ENCODE measurements at places on chromosomes 4 and X.

DNA sequence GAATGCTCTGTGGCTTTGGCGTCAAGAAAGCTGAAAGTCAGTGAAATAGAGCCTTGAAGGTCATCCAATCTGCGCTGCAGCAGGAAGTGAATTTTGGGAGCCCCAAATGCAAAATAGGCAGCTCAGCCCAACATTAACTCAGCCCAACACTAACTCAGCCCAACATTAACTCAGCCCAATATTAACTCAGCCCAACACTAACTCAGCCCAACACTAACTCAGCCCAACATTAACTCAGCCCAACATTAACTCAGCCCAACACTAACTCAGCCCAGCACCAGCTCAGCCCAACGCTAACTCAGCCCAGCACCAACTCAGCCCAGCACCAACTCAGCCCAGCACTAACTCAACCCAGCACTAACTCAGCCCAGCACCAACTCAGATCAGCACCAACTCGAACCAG is 71.5 kb downstream of the SORBS2 start:
- no peak for DNase-seq

GRCh38 chr4:156672492-156673305 is 298.9 kb downstream of the PDGFC start:
- no peak for DNase-seq

- DNase-seq, result no peak
These were observed 30.5 kb upstream of the NAP1L5 start for GRCh38 chr4:88728146-88728545.

- DNase-seq, result no peak
These were observed 33.7 kb downstream of the CD38 start for GRCh38 chr4:15811703-15812337.

DNA sequence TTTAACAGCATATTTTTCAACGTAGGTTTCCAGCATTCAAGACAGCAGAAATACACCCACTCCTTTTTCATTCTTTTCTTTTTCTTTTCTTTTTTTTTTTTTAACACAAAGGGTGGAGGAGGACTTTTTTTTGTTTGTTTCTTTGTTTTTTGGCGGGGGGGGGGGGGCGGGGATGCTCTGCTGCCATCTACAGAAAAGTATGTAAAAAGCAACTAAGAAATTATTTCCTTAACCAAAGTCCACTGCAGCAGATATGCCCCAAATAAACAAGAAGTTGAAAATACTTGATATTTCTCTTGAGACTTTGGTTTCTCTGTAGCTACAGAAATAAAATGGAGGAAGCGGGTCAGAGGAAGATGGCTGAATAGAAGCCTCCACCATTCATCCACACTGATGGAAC is 63.2 kb upstream of the PBDC1 start:
- DNase-seq, result no peak

DNA sequence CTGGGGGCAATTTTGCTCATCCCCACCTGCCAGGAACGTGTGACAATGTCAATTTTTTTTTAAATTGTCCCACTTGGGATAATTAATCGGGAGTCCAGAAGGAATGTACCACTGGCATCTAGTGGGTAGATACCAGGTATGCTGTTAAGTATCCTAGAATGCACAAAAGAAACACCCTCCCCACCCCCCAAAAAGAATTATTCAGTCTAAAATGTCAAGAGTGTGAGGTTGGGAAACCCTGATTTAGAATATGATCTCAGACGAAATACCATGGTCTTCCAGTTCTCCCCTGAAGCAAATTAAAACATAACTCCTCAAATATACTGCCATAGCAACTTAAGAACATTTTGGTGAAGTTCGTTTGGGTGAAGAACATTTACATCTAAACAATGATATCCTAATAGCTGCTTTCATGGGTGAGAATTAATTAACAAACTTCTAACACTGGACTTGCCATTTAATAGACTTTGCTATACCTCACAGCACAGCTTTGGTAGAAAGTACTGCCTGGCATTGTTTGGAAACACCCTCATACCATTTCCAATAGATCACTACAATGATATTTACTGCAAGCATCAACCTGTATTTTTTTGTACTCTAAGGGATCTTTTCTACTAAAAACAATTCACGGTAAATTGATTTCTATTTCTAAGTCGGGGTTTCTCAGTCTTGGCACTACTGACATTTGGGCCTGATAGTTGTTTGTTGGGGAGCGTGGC is 36.5 kb downstream of the SH3RF1 start:
- DNase-seq, result no peak

- no peak for DNase-seq
These were observed 14.9 kb downstream of the RASL11B start for GRCh38 chr4:52877036-52877435.

- no peak for DNase-seq
These were observed 13.2 kb upstream of the SHOX start for GRCh38 chrX:617401-617800.

DNA sequence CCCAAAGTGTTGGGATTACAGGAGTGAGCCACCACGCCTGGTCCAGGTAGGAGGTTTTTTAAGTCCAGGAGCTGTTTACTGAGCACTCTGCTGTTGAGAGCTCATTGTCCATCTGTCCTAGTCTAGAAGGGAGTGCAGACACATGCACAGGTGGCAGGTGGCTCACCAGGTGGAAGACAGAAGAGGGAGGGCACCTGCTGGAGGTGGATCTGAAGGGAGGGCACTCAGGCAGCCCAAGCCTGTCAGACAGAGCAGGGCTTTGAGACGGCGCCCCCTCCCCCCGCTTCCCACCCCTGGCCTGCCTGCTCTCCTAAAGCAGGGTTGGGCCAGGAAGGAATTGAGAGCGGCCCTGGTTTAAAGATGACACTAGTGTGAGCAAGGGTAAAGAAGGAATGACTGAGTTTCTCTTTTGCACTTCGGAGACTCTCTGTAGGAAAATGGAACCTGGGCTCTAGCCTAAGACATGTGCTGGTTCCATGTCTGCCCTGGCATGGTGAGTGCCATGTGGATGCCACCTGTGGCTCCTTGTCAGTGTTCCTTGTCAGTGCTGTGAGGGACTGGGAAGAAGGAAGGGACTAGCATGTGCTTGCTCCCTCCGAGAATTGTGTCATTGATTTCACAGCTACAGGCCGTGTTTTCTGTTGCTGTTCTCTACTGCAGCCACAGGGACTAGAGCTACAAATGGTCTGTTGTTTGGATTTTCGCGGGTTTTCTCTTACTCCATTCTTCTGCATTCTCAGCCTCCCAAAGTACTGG is 108.6 kb downstream of the TNIP2 start:
- DNase-seq, result no peak

GRCh38 chr4:7820031-7820818 is 119.4 kb downstream of the AFAP1 start:
- no peak for DNase-seq

GRCh38 chr4:13559413-13559812 is 15.1 kb upstream of the NKX3-2 start:
- no peak for DNase-seq

- DNase-seq, result no peak
These were observed 150.6 kb upstream of the SLC4A4 start for GRCh38 chr4:71188156-71188640.

GRCh38 chr4:8917321-8917811 is 45.7 kb upstream of the HMX1 start:
- DNase-seq, result no peak

DNA sequence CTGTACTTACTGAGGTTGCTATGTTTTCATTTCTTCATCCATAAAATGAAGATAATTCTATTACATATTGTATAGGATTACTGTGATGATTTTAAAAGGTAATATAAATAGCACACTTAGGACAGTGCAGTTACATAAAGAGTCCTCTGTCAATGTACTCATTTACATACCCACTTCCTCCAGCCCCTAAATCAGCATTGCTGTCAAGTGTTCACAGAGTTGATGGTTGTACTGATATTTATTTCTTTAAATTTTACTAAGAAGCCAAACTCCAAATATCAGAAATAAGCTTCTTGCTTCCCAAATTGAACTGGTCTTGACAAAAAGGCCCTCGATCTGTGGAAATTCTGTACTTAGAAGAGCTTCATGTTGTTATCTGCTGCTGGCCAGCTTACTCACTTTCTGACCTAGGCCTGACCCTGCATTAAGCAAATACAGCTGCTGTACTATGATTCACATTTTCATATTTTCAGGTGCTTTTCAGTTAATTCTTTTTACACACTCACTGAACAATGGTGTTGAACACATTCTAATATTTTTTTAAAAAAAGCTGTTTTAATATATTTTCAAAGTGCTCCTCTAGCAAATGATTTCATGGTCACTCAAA is 259.6 kb downstream of the UNC5C start:
- DNase-seq, result no peak

DNA sequence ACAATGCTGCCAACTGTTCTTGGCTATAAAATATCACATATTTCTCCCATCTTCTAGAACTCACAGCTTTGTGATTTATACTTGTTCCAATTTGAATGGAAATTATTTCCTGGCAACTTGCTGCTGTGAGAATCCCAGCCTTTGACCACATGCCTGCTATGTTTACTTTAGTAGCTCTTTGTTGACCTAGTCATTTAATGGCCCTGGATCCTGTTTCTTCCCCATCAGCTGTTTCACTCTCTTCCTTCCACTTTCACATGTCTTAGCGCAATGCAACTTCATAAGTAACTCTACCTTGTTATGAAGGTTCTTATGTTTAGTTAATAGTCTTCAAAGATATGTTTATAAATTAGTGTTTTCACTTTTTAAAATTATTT is 1973.6 kb upstream of the AGA start:
- DNase-seq, result no peak

GRCh38 chr4:53547983-53548382 is 43.3 kb downstream of the LNX1 start:
- DNase-seq, result no peak

- DNase-seq, result no peak
These were observed 509.9 kb downstream of the SPOCK3 start for GRCh38 chr4:166724369-166724768.

DNA sequence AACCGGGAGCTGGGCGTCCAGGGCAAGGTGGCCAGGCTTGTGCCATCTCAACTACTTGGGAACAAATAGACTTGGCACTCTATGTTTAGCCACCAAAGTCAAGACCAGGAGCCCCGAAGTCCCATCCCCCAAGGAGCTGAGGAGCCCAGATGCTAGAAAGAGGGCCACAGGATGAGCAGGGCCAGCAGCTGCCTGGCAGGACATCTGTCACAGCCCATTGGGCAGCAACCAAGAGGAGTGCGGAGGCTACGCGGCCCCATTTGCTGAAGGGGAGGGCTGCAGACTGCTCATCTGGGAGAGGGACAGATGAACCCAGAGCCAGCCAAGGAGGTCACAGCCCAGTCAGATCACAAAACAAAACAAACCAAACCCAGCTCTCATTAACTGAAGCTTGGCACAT is 22.9 kb upstream of the SOWAHD start:
- DNase-seq, result no peak

DNA sequence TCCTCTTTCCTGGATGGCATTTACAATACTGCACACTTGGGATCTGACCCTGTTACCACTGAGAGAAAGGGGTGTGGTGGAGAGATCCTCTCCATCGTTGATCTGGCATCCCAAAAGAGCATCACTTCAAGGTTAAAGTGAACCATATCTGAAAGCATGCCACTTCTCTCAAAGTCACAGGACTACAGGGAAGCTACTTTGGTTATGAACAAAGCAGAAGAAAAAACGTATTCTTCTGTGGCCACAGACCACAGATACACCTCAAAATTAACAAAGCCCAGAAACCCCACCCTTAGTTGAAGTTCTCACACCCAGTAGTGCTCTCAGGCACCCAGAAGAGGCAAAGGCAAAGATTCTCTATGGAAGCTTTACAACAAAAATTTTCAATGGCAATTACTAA is 108.3 kb downstream of the JADE1 start:
- peak; percentile 25 for DNase-seq

GRCh38 chrX:20059467-20060128 is 57.1 kb downstream of the MAP7D2 start:
- no peak for DNase-seq

GRCh38 chrX:134794692-134795091 is 136.4 kb upstream of the PLAC1 start:
- DNase-seq, result no peak

DNA sequence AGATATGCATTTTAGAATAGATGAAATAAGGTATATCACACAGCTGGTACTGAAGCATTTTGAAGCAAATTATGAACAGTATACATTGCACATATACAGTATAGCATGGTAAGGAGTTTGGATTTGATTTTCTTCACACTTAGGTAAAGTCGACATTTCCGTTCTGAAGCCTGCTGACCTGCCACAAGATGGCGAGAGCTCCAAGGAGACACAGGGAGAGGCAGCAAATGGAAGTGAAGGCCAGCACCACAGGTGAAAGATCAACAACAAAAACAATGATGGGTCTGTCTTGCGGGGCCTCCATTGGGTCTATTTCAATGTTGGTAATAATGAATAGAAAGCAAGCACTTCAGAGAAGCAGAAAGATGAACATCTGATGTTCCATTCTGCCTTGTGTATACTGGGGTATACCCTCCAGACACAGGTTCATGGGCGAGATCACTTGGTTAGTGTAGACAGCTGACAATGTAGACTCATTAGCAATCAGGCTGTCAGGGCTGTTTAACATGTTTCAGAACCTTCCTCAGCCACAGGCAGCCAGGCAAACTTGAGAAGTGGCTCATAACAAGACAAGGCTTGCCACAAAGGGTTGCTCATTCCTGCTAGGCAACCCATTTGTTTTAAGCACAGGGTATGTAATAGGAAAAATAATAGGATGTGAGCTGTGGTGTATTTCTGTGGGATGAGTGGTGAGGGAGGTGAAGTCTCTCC is 21.4 kb upstream of the NOX1 start:
- peak; percentile 17 for DNase-seq

GRCh38 chrX:39065051-39065871 is 264.0 kb downstream of the MID1IP1 start:
- no peak for DNase-seq

DNA sequence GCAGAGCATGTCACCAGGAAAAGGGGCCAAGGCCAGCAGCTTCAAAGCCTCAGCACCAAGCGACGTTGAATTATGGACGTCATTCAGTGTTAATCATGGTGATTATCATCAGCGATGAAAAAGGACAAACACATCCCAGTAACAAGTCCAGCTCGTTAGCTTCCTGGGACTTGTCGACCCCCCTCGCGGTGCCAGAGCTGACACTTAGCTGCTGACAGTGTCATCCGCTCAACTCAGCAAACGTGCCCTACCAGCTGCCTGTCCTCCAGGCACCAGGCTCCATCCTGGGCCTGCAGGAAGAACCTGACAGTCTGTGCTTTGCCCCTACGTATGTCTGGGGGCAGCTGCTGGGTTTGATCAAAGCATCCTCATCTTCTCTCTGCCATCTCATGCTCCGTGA is 137.0 kb upstream of the PSAPL1 start:
- no peak for DNase-seq

GRCh38 chrX:13383907-13384306 is 64.1 kb upstream of the ATXN3L start:
- DNase-seq, result no peak

DNA sequence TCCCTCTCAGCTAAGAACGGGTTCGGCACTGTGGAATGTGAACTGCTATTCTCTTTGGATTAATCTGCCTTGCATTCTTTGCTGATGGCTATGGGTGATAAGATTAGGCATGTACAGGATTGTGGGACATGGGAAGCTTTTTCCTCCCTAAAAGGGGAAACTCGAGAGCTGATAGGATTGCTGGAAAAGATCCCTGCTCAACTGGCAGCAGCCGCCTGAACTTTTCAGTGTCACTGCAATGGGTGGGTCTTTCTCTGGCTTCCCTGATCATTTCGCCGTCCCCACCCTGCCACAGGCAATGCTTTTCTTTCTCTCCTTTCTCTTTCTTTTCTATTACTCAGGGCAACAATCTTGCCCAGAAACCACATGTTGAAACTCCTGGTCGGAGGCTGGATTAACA is 20.5 kb downstream of the PAGE2 start:
- DNase-seq, result no peak
